Hypothalamus (tissue), 51 donors: ENCODE measurements at places on chromosomes 7 and 10.

DNA sequence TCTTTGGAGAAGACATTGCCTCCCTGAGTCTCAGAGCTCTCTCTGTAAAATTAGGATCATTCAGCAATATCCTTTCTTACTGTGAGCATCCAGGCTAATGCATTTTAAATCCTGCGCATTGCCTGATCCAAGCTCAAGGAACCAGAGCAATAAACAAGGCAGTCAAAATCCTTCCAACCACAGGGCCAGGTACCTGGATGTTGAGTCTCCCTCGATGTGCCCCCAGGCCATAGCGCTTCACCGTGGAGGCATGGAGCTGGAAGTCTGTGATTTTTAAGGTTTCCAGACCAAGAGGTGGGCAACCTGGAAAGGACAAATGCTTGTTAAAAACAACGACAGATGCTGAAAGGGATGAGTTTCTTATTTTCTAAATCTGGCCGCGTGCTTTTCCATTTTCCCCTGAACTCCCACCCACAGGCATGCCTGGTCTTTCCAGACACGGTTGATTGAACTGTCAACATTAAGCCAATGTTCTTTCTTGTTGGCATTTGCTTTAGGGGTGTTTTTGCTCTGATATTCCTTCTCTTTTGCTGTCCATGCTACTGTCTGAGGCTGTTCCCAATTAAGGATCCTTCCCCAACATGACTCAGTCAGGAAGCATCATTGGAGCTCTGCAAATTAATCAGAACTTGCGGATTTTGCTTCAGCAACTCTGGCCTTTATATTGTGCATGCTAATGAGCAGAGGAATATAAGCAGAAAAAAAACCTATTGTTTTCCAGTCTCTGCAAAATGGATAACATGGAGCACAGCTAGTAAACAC, 29.0 kb downstream of the CPXM2 start:
- no peak for DNase-seq

GRCh38 chr10:68895041-68895440, 6.1 kb upstream of the DDX50 start:
- no peak for DNase-seq

GRCh38 chr10:78013564-78013963, 15.8 kb downstream of the POLR3A start:
- DNase-seq, result no peak

- DNase-seq, result no peak
These were observed 81.9 kb upstream of the INSIG1 start for GRCh38 chr7:155215576-155216325.

- no peak for DNase-seq
These were observed 18.2 kb downstream of the TCTN3 start for GRCh38 chr10:95675403-95676116.

DNA sequence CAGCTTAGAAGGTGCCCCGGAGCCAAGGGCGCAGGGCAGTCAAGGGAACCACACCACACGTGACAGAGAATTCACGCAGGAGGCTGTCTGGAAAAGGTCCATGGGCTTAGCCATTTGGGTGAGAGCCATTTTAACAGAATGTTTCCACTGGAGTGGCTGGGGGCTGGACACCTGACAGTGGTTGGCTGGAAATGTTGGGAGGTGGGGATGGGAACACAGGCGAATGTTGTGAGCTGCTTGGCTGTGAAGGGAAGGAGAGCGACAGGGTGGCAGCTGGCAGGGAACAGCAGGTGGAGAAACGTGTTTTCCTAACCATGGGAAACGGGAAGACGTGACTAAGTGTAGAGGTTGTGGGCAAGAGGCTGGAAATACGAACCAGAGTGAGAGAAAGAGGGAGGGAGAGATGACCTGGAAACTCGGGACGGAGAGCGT, 100.5 kb upstream of the ZNF32 start:
- DNase-seq, result no peak

GRCh38 chr7:20959281-20959680, 172.6 kb upstream of the SP8 start:
- DNase-seq, result no peak

DNA sequence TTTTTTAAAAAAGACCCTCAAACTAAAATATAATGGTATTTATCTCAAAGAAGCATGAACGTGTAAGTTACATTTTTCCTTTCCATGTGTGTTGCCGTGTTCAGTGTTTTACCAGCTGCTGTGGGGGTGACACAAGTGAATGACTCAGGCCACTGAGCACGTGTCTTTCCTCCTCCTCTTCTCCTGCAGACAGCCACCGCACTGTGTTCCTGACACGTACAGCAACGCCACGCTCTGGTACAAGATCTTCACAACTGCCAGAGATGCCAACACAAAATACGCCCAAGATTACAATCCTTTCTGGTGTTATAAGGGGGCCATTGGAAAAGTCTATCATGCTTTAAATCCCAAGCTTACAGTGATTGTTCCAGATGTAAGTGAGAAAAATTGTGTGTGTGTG, 29.7 kb downstream of the TMEM248 start:
- peak; percentile 13 for DNase-seq

DNA sequence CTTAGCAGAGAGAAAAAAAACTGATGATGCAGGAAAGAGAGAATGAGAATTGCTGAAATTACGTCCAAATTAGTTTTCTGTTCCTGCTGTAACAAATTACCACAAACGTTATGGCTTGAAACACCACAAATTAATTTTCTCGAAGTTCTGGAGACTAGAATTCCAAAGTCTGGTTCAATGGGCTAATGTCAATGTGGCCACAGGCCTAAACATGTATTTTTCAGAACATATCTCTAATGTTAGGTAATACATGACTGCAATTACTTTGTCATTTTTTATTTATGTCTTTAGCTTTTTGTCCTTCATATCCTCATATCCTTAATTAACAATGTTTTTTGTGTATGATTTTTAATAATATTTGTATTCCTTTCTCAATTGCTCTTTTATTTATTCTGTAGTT, 3.0 kb upstream of the AKR1C3 start:
- no peak for DNase-seq

DNA sequence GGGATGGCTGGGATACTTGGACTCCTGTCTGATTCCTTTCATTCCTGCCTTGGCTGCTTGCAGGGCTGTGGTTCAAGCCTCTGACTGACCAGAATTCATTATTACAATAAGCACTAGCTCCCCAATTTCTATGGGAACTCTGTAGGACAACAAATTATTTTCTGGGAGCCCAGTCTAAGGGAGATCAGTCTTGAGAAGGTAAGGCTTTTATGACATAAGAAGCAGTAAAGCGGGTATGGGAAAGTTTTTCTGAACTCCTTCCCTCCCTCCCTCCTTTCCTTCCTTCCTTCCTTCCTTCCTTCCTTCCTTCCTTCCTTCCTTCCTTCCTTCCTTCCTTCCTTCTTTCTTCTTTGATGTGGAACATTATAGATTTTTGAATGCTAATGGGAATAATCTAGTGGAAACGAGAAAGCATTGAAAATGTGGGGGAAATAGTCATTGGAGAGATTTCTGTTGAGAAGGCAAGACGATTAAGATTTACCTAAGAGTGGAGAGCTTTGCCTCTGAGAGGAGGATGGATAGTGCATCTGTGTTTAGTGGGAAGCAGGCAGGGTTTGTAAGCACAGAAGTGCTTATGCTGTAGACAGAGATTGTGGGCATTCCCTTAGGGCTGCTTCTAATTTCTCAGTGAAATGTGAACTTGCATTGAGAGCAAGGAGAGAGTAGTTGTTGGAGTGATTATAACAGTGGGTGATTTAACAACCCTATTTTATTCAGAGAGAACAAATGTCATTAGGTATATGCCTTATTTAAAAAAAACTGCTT, 201.5 kb downstream of the DNAJB9 start:
- no peak for DNase-seq

DNA sequence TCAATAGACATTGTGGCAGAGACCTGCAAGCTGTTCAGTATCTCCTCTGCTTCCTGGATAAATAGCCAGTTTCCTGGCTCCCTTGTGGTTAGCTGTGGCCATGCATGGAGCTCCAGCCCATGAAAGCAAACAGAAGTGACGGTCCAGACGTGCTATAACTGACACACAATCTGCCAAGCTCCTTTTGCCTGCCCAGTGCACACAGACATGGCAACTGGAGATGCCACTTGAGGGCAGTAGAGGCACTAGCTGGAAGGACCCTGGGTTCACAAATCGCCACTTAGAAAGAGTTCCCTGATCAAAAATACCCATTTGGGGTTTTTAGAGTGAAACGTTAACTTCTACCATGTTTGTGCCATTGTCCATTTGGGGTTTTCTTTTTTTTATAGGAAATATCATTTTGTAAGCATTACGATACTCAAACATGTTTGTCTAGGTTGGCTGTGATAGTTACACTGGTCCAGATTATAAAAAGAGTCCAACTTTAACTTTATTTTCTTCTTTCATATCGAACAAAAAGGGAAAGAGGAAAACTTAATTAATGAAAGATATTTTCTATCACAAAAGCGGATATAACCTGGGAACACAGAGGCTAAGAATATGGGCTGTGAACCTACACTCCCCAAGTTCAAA, 31.3 kb downstream of the KIN start:
- no peak for DNase-seq

DNA sequence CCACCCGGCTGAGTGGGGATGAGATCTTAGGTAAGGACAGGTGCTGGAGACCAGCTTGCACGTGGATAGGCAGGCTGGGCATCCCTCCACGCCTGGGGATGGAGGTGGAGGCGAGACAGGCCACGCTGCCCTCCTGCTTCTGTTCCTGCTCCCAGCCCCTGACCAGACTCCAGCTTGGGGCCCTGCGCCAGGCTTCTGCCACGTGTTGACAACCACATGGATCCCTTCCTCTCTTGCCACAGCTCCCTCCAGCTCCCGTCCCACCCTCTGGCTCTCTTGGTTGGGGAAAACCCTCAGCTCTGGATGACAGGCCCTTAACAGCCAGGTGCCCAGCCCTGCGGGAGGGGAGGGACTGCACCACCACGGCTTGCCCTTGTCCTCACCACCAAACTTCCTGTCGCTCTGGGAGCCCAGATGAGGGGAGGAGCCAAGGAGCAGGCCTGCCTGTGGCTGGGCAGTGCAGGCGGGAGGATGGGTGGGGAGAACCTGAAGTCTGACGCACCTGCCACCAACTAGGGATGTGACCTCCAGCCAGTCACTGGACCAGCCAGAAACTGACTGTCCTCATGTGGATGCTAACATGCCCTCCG, 36.0 kb downstream of the KCNH2 start:
- no peak for DNase-seq

DNA sequence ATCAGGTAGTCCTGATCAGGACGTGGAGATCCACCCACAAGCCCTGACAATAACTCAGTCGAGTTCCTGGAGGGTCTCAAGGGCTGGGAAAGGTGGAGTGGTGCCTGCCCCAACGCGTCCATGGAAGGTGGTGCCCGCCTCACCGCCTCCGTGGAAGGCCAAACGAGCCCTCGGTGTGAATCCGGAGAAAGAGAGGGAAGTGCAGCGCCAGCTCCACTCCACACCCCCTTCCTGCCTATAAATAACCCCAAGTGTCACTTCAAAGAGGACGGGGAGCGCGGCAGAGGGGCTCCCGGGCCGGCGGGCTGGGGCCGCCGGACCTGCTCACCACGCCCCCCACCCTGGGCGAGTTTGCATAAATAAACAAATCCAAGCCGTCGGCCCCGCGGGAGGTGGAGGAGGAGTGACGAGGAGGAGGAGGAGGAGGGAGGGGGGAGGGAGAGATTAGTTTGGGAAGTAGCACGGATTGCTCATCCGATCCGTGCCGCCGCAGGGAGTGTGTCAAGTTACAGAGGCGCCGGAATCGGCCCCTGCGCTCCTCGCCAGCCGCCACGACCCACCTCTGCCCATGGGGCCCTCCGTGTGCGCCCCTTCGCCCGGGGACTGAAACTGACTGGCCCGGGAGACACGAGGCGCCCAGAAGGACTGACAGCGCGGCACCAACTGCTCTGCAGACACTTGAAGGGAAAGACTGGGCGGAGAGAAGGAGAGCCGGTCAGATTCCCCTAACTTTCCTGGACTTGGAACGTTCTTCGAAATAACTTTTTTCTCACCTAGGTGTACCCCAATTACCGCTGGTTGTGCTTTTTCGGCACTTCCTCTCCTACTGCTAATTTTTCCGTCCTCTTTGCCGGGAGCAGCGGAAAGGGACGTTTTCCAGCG, at the start of gene COL13A1:
TSS of gene COL13A1 (plus strand) at position 473 of the 882 bp plus-strand sequence. CDS start 518 bp downstream, outside the sequence.
- no peak for DNase-seq

- DNase-seq, result no peak
These were observed 161.0 kb downstream of the TEX36 start for GRCh38 chr10:125521721-125522680.

GRCh38 chr10:4285121-4285520, 500.1 kb upstream of the KLF6 start:
- DNase-seq, result no peak

DNA sequence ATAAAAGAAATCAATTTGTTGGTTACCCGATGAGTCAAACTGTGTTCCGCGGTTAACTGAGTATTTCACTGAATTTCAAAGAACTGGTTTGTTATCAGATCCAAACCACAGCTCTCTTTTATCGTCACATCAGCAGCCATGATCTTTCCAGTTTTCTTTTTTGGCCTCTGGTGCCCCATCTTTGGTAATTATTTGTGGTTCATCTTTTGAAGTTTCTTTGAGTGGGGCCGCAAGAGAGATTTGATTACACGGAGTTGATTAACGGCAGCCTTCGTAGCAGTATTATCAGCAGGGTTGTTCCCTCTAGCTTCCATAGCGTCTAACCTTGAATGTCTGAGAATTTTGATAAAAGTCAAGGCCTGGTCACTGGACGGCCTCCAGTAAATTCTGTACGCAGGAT, 154.9 kb upstream of the TNRC18 start:
- no peak for DNase-seq

- no peak for DNase-seq
These were observed 931 bp downstream of the PAPSS2 start for GRCh38 chr10:87660484-87661133.

DNA sequence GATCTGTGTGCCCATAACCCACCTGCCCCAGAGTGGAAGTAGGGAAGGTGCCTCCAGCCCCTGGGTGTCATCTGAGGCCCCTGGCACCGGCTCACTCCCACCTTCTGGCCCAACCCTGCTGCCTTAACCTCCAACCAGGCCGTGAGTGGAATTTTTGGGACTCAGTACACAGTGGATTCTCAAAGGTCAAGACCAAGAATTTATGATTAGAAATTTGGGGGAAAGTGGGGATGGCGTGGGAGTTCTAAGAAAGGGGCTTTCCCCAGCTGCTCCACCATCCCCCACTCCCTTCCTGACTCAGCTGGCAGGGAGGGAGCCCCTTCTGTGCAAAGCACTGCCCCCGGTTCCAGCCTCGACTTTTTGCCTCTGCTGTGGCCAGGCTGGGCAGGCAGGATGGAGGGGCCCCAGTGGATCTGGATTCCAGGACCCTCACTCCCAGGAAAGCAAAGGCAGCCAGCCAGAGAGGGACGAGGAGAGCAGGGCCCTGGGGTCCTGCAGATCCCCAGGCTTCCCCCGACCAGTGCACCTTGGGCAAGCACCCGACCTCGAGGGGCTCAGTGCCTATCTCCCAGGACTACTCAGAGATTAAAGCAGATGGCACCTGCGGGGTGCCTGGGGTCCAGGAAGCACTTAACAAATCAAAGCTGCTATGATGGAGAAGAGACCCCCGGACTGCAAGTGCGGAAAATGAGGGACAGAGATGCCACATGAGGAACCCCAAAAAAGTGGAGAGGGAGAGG, 12.8 kb downstream of the SPOCK2 start:
- DNase-seq, result no peak

GRCh38 chr10:15237351-15237750, 68.9 kb upstream of the NMT2 start:
- DNase-seq, result no peak

GRCh38 chr10:102065561-102066398, 631 bp downstream of the HPS6 start:
- no peak for DNase-seq
